ENCODE measurements at places on chromosomes 1 and 21.

DNA sequence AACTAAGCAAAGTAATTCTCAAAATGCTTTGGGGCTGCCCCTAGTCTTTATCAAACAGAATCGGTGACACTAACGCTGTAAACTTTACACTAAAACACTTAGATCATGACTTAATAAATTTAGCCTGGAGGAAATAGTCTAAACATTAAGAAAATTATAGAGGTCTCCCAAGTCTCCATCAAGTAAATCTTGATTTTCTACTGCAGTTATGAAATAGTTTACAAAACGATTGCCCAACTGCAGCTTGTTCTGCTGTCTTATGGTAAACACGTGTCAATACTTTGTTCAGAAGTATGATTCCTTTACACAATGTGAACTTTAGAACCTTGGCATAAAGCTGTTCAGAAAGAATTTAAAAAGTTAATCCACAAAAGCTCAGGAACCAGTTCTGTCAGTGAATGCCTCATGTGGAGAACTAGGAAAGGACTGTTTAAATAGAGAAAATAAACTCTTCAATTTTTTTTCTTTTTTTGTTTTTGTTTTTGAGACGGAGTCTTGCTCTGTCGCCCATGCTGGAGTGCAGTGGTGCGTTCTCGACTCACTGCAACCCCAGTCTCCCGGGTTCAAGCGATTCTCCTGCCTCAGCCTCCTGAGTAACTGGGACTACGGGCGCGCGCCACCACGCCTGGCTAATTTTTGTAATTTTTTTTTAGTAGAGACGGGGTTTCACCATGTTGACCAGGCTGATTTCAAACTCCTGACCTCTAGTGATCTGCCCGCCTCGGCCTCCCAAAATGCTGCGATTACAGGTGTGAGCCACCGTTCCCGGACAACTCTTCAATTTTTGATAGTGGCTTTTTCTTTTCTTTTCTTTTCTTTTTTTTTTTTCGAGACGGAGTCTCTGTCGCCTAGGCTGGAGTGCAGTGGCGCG, 1.6 kb downstream of the DDI2 start:
- DNase-seq = no peak

DNA sequence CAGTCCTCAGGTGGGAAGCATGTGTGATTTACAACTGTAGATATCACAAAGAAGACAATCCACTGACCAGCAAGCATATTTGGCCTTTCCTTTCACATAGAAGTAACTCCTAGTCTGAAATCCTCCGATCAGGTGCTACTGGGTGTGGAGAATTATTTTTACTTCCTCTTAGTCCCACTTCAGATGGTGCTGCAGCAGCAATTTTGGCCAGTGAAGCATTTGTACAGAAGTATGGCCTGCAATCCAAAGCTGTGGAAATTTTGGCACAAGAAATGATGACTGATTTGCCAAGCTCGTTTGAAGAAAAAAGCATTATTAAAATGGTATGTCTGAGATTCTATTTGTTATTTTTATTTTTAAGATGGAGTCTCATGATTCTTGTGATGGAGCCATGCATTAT, 51.0 kb downstream of the SCP2 start:
- DNase-seq = no peak

GRCh38 chr1:234706199-234706598, 96.2 kb upstream of the IRF2BP2 start:
- no peak for DNase-seq

- no peak for DNase-seq
These were observed 581 bp downstream of the ETV3 start for GRCh38 chr1:157137408-157138219.

DNA sequence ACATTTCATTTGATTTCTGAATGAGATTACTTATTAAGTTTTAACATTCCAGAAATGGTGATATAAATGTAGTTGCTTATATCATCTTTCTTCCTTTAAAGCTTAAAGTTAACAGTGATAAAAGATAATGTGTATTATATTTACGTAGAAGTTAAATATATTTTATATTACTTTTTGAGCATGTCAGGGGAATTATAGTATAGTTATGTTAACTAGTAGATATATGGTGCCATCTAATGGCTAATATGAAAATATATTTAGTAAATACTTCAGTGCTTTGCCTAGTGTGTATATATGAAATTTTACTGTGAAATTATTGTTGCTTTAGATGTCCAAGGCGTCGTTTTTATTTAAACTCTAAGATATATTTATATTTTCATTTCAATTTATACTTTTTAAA, 51.5 kb downstream of the SYT14 start:
- no peak for DNase-seq

- no peak for DNase-seq
These were observed 117.2 kb downstream of the BRINP2 start for GRCh38 chr1:177287994-177288393.

DNA sequence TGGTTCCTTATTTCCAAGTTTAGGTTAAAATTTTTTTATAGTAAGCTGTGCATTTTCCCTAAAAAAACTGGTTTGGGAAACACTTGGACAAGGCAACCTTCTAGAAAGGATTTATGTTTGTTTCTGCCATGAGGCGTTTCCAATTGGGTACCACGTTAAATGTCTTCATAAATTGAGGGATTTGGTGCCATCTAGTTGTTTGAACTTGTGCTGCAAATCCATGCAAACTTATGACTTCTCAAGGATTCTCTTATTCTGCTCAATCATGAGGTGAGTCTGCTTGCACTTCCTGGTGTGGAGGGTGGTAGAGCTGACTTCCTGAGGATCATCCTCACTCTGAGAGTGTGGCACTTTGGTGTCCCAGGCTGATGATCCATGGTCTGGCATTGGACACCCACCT, 123.3 kb downstream of the PCNX2 start:
- DNase-seq = no peak

GRCh38 chr1:204572923-204573922, 57.0 kb downstream of the MDM4 start:
- DNase-seq = no peak

- DNase-seq = no peak
These were observed 38.0 kb downstream of the ERG start for GRCh38 chr21:38460171-38460742.

DNA sequence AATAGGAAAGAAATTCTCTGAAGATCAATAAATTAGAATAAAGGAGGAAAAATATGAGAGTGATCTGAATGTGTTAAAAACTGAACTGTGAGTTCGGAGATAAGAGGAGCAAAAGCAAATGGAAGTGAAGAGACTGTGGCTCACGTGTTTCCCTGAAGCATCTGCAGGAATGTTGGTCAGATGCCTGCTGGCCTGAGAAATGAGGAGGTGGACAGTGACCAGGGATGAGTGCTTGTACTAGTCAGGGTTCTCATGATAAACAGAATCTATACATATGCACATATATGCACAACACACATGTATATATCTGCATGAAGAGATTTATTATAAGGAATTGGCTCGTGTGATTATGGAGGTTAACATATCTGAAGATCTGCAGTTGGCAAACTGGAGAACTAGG, 103.4 kb upstream of the TIAM1 start:
- no peak for DNase-seq

- no peak for DNase-seq
These were observed 67.2 kb downstream of the SLC35A3 start for GRCh38 chr1:100036718-100037655.

GRCh38 chr1:156385534-156386031, 16.6 kb downstream of the RHBG start:
- no peak for DNase-seq

DNA sequence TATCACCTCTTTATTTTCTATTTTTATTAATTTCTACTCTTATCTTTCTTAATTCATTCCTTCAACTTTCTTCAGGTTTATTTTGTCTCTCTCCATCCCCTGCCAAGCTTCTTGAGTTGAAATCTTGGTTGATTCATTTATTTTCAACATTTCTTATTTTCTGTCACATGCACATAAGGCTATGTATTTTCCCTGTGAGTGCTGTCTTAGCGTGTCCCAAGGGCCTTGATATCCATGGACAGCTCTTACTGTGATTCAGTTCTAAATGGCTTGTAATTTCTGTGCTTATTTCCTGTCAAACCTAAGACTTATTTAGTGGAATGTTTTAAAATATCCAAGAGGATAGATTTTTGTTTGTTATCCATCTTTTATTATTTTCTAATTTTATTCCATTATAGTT, 36.8 kb upstream of the SCAF4 start:
- no peak for DNase-seq

GRCh38 chr1:50633465-50633864, 210.2 kb upstream of the DMRTA2 start:
- DNase-seq = no peak

GRCh38 chr1:93765099-93765498, 83.5 kb upstream of the BCAR3 start:
- DNase-seq = no peak

DNA sequence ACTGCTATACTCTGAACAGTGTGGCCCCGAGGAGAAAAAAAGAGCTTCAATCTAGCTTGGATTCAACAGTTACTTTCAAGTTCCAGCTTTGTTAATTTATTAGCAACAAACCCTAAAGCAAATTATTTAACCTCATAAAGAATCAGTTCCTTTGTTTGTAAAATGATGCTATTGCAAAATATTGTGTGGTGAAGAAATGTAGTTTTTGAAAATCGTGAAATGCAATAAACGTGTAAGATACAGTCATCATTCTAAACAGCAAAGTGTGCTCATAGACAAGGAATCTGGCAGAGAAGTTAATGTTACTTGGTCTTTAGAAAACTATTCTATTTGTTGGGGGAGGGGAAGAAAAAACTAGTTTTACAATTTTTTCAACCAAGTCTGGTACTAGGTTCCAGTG, 297.6 kb upstream of the ADGRL4 start:
- DNase-seq = no peak

GRCh38 chr1:197725044-197725443, 50.2 kb downstream of the DENND1B start:
- DNase-seq = peak; percentile 4

- DNase-seq = no peak
These were observed 80.3 kb downstream of the RGL1 start for GRCh38 chr1:183885142-183885735.

DNA sequence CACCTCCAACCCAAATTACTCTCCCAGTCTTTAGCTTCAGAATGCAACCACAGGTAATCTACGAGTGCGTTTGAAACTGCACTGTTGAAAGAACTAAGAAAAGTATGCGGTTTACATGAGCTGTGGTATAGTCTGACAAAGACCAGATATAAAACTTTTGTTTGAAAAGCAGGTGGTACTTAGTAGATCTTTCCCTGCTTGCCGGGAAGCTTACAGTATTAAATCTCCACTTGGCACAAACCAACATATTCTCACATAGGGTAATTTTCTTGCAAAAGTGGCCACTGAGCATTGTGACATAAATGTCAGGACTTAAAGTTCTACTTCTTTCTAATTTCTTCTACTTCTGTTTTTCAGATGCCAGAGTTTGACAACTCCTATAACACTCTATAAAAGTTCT, 8.4 kb downstream of the RGS2 start:
- no peak for DNase-seq

DNA sequence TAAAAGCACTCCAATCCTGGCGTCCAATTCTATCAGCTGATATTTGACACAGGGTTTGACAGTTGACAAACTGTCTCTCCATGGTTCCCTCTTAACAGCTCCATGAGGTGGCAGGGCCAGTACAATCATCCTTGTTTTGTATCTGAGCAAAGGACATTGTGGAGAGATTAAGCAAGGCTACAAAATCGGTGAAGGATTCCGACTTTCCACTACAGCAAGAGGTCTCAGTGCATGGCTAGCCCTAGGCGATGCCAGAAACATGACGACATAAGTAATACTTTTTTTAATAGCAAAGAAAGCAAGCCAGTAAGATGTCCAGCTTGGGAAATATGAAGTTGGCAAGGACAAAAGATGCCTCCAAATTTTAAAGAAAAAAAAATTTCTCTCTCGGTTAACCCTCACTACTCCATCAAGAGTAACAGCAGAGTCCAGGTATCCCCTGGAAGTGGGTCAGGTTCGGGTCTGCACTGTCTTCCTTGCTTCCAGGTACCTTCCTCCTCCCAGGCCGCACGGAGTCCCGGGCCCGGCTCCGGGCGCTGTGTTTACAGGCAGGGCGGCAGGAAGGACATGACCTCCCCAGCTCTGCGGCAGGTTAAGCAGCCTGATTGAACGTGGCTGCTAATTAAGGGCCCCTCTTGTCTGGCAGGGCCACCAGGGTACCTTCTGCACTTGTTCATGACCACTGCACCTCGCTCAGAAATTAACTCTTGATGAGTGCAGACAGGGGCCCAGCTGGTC, 106.1 kb downstream of the SIM2 start:
- no peak for DNase-seq

DNA sequence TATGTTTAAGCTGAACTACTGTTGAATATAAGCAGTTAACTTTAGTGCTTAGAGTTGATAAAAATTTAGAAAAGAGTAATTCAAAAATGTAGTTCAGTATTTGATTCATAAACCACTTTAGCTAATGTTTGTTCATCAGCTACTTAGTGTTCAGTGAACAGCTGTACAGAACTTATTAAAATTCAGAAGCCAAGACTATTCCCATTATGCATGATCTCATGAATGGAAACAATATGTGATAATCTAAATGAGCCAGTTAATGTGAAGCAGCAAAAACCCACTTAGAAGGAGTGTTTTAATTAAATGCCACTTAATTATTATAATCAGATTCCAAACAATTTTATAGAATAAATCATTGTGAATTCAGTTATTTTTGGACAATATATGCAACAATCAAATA, 92.9 kb upstream of the NEGR1 start:
- no peak for DNase-seq

DNA sequence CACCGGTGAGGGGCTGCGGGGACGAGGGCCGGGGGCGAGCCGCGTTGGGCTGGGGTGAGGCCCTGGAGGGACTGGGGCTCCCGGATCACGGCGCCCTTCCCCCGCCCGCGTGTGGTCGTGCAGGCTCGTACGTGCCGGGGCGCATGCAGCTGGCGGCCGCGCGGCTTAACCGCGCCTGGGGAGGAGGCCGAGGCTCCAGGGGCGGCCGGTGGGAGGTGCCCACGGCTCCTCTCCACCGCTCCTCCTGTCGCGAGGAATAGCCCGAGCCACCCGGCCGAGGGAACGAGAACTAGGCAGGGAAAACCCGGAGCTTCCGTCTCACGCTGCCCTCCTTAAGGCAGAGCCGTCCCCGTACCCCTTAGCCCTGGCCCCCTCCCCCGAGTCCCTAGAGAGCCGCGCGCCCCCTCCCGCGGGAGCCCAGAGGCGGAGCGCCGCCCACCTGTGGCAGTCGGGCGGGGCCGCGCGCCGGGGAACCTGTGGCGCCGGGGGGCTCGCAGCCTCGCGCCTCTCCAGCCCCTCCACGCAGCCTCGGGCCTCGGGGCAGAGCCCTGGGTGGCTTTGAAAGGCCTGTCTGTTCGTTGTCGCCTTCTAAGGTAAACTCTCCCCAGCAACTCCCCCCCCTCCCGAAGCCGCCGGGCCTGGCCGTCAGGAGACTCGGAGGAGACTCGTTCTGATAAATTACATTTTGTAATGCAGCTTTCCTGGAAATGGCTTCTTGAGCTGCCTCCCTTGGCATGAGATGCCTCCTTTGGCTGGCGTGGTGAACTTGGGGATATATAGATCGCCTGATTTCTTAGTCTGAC, 746 bp downstream of the AK4 start:
- DNase-seq = no peak

- DNase-seq = peak; percentile 94
These were observed 409 bp upstream of the HOOK1 start for GRCh38 chr1:59814180-59814900.

- no peak for DNase-seq
These were observed 48.7 kb upstream of the LRRC7 start for GRCh38 chr1:69519006-69519405.

Data from iPS DF 6.9 (cell line).